ENCODE measurements at places on chromosomes 3 and 15.
A peak's percentile ranks its signal among the peaks of the same experiment; 100 is the strongest.

DNA sequence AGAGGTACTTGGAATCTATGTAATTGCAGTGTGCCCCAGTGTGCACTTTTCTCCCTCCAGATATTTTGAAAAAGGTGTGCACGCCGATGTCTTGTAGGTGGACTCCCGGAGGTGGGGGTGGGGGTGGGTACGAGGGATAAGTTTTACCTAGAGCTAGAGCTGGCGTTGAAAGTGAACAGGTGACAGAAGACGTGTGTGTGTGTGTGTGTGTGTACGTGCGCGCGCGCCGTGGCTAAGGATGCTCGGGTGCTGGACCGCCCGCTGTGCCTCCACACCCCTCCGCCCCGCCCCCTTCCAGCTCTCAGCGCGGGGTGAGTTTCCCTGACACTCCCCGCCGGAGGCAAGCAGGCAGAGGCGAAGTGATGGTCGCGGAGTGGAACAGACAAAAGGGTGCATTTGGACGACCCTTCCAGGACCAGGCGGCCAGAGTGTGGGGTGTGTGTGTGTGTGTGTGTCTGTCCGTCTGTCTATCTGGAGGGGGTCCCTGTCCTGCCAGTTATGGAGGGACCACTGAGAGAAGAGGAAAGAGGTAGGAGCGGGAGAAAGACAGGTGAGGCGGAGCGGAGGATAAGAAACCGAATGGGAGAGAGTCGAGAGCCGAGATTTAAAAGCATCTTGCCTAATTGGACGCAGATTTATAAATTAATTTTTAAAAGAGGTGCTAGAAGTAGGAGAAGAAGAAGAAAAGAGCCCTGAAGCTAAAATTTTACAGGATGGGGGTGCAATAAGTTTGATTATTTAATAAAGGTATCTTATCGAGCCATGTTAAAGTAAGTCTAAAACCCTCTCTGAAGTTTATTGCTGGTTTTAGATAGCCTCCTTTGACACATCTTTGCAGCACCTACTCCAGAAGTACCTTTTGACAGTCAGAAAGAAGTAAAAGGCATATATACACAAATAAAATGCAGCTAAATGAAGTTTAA, 335.8 kb upstream of the THRB start:
- DNase-seq = no peak

DNA sequence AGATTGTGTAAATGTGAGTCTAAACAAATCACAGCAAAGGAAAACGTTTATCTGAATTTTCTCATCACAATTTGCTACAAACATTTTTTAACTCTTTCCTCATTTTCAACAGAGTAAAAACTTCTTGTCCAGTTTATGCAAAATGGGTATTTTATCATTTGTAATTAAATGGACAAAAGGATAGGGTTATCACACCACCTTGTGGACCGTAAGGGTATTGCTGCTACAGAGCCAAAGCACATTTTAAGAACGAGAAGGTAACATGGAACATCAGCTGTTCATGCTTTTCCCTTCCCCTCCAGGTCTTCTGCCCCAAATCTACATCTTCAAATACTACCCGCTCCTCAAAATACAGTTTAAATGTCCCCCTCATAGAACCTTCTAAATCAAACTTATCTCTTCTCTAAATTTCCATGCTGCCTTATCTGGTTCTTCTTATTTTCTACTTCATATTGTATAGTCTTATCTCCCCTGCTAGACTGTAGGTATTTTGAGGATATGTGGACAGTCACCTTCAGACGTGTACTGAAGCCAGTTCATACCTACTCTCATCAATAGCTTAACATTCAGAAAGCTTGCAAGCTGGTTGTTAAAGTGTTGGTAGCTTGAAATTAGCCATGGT, 12.8 kb upstream of the SETMAR start:
- DNase-seq = no peak

GRCh38 chr15:55279746-55280351, 9.8 kb downstream of the RAB27A start:
- peak; percentile 68 for DNase-seq

GRCh38 chr3:99972380-99973104, 141.8 kb downstream of the FILIP1L start:
- no peak for DNase-seq

DNA sequence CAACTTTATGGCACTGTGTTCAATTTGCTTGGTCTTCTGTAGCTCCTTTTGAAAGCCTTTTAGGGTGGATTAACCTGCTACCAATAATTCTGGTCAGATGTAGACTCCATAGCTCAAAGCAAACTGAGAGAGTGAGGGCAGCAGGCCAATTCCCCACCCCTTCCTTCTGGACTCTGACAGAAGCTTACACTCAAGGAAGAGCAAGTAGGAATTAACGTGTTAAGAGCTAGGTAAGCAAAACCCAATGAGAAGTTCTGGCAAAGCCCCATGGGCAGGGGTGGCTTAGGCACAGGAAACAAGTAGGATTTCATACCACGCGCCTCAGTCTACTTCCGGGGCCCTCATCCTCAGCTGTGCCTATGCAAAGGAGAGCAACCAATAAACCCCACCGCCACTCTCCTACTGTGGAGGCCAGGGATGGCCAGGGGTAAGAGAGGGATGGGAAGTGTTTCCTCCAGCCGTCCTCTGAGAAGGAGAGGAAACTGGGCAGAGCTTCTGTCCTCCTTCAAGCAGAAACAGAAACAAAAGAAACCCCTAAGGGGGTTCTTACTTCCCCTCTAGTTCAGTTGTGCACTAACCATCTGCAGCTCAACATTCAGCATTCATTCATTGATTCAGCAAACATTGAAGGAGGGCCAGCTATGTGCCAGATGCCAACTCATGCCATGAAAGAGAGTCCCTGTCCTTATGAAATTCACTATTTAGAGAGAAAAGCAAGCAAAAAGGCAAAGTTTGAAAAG, 12.6 kb downstream of the CCR5 start:
- DNase-seq = no peak

GRCh38 chr3:24151594-24151993, 206.5 kb downstream of the NR1D2 start:
- DNase-seq = no peak

DNA sequence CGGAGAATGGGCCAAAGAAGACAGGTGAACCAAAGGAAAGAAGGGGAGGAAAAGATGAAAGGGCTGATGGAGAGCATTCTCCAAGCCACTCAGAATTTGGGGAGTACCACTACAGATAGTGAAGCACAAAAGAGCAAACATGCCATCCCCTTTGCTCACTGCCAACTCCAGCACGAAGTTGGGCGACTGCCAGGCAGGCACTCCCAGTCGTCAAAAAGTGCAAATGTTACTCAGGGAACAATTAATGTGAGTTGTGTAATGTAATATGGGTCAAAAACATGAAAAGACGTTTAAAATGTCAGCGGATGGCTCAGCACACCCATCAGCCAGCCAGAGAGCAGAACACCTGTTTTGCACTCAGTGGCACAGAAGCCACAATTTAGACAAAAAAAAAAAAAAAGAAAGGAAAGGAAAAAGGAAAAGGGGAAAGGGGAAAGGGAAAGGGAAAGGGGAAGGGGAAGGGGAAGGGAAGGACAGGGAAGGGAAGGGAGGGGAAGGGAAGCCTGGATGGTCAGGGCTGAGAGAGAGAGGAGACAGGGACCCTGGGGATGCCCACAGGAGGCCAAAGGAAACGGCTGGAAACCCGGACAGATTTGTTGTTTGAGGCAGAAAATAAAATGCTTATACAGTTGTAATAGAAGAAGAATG, 82.7 kb downstream of the COL8A1 start:
- DNase-seq = no peak

- DNase-seq = no peak
These were observed 51.9 kb downstream of the SCN5A start for GRCh38 chr3:38597502-38598060.

DNA sequence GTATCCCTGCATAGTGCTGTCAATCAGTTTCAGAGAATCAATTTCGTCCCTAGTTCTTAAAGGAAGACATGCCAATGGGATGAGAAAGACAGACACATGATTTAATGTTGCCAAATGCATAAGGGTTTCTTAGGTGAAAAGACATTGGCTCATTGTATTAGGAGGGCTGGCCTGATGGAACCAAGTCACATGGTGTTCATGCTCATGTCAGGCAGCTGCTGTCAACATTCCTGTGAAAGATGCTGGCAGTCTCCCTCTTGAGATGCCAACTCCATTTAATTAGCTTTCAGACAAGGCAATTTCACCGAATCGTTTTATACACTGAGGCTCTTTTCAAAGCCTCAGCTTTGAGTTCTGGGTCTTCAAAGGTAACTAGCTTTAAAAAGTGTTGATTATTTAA, 16.1 kb upstream of the IL1RAP start:
- DNase-seq = no peak

Measured in activated CD4-positive, alpha-beta memory T cell treated with anti-CD3 and anti-CD28 coated beads, Interleukin-2, amount 10 ng/mL, durations not matched to agents 7 days and 5 days (primary cell).